Stimulated activated CD8-positive, alpha-beta memory T cell treated with anti-CD3 and anti-CD28 coated beads, Interleukin-7, amount 100 ng/mL, for 1 hour (primary cell): ENCODE measurements at places on chromosomes 12 and 14.

DNA sequence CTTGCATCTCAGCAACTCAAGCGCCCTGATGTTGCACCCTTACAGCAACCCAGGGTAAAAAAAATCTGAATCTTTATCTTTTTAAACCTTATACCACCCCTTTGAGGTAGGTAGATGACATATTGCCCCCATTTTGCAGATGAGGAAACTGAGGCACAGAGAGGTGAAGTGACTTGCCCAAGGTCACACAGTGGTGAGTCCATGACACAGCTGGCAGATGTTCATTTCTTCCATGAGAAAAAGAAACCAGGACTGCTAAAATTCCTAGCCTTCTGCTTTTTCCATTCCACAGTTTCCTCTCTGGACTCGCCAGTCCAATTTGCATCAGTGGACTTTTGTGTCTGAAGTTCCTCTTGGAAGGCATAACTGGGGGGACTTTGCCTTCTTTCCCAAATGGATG, 79.3 kb downstream of the IGF1 start:
- DNase-seq = no peak

GRCh38 chr12:68378872-68379606, 46.9 kb upstream of the MDM1 start:
- DNase-seq = no peak

- DNase-seq = no peak
These were observed 9.1 kb downstream of the CEP170B start for GRCh38 chr14:104874110-104874531.

DNA sequence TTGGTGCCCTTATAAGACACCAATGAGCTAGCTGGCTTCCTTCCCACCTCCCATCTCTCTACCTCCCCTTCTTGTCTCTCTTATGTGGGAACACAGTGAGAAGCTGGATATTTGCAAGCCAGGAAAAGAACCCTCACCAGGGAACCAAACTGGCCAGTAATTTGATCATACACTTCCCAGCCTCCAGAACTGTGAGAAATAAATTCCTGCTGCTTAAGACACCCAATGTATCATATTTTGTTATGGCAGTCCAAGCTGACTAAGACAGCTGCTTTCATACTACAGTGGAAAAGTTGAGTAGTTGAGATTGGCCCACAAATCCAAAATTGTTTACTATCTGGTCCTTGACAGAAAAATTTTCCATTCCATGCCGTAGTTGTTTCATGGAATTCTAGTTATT, 269.0 kb downstream of the KCNH5 start:
- DNase-seq = no peak

DNA sequence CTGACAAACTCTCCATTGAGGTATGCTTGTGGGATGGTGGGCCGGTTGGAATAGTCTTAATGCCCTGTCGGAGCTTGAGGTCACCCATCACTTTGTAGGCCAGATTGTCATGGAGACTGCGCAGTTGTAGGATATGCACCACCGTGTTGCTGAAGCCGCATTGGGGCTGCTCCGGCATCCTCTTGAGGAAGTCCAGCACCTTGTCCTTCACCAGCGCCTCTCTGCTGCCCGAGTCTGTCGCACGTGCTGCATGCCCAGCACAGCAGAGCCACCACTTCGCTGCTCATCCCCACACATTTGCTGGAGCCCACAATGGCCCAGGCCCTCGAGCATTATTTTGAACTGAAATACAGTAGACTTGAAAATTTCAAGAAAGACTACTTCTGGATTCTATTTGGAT, 61.8 kb downstream of the FBXO33 start:
- DNase-seq = no peak

DNA sequence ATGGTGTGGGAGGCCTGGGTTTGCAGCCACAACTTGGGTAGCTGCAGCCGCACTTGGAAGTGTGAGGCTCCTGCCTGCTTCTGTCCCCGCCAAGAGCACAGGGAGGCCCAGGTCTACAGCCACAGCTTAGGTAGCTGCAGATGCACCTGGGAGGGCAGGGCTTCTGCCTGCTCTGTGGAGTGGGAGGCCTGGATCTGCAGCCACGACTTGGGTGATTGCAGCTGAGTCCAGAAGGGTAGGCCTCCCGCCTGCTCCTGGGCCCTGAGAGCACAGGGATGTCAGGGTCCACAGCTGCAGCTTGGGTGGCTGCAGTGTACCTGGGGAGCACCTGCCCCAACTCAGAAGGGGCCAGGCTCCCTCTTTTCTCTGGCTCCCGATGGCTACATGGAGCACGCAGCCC, 287.3 kb downstream of the AEBP2 start:
- no peak for DNase-seq

- DNase-seq = no peak
These were observed 11.3 kb upstream of the FOXG1 start for GRCh38 chr14:28755198-28755815.

DNA sequence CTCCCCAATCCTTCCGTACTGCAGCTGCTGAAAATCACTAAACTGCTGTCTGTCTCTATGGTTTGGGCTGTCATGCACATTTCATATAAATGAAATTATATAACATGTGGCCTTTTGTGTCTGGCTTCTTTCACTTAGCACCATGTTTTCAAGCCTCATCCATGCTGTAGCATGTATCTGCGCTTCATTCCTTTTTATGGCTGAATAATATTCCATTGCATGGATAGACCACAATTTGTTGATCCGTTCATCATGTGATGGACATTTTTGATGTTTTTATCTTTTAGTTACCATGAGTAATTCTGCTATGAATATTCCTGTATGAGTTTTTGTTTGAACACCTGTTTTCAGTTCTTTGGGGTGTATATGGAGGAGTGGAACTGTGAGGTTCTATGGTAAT, 32.6 kb upstream of the MED13L start:
- no peak for DNase-seq

DNA sequence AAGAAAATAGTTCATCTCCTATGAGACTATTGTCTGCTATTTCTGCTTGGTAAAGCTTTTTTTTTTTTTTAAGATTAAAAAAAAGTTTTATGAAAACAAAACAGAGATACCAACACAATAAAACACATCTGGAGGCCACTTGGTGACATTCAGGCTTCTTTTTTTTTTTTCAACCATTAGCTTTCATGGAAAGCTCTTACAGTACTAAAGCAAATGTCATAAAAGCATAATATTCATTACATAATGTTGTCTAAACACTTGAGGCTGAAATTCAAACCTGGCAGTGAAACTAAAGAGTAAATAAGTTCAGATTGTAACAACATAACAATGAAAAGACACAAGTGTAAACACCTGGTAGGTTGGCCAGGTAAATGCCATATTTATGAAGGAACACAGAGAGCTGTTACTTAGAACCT, 14.7 kb downstream of the PRICKLE1 start:
- DNase-seq = no peak

GRCh38 chr12:66247741-66248140, 54.6 kb upstream of the HELB start:
- DNase-seq = no peak

DNA sequence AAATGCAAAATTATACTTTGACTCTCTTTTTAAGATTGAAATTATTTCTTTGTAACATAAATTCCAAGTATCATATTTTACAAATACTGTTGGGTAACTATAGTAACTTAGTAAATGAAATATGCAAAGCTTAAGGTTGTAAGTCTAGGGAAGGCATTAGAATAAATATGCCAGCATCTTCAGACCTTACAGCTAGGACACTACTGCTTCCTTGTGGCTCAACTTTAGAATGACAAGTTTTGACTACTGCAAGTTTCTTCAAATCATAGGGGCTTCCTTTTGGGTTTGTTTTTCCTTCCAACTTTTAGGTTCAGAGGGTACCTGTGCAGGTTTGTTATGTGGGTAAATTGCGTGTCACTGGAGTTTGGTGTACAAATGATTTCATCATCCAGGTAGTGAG, 17.7 kb upstream of the ANP32D start:
- DNase-seq = no peak

DNA sequence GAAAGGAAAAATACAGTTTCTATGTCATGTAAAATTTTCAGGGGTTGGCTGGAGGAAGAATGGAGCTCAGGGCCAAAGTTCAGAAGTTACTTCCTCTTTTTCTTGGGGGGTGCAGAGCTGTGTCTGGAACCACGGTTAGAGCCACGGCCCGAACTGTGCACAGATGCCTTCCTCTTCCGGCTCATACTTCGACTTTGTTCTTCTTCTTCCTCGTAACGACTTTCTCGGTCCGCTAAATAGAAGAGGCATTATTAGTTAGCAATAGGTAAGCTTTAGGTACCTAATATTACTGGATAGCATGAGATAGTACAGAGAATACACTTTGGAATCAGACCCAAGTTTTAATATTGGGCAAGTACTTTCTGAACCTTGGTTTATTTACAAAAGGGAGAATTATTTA, 31.2 kb downstream of the SUPT16H start:
- DNase-seq = no peak

DNA sequence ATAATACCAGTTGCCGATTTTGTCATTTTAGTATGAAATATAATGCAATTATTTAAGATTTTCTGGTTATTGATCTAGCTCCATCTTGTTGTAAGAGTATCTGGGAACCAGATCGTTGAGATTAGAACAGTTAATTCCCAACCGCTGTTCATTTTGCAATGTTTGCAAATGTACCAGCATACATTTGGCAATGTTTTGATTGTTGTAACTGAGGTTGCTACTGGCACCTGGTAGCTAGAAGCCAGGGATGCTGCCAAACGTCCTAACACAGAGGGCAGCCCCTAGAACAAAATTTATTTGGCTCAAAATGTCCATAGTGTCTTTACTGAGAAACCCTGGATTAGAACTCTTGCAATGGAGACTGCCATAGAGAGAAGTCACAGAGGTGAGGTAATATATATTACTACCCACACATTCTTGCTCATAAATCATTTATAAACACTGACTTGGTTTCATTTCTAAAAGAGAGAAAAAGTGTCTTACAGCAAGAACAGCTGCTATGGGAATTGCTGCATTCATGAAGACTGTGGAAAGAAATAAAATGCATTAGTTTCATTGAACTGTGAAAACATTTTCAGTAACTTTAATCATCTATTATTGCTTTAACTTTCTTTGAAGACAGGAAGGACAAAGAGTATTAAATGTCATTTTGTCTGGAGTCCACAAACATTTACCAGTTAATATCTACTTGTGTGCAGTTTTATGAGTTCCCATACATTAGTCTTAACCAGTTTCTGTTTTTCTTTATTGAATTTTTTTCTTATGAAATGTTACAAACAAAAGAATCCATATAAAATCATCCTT, 46.2 kb downstream of the ABCC9 start:
- DNase-seq = no peak

GRCh38 chr14:102799684-102800562, 22.7 kb downstream of the TRAF3 start:
- DNase-seq = no peak

DNA sequence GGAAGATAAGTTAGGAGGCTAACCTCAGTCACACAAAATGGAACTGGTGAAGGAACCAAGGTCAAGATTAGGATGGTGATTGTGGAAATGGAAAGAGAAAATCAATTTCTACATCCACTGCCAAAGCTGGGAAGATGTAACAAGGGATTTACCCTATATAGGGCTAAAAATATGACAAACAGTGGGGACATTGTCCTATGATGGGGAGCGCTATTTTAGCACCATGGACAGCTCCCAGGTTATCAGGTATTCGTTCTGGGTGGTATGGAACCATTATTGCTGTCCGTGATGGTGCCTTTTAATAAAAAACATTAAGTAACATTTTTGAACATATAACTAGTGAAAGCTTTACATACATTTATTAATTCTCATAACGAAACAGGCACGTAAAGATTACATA, 124.0 kb downstream of the NDUFA12 start:
- no peak for DNase-seq

DNA sequence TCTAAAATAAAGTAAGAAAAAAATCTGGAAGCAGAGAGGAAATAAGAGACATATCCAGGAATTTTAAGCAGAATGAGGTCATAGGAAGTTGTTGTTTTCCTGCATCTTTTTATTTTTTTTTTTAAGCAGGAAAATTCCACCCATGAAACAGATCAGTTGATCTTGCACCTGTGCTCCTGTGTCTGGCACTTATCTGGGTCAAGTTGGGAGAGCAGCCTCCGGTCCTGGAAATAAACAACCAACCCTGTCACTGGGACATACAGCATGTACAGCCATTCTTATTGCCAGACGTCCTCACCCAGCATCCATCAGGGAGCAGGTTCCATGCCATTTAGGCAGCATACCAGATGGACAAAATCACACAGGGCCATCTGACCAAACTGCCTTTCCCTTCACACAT, 266.0 kb upstream of the BTG1 start:
- DNase-seq = no peak

- DNase-seq = no peak
These were observed 8.1 kb upstream of the NIN start for GRCh38 chr14:50839048-50839447.

DNA sequence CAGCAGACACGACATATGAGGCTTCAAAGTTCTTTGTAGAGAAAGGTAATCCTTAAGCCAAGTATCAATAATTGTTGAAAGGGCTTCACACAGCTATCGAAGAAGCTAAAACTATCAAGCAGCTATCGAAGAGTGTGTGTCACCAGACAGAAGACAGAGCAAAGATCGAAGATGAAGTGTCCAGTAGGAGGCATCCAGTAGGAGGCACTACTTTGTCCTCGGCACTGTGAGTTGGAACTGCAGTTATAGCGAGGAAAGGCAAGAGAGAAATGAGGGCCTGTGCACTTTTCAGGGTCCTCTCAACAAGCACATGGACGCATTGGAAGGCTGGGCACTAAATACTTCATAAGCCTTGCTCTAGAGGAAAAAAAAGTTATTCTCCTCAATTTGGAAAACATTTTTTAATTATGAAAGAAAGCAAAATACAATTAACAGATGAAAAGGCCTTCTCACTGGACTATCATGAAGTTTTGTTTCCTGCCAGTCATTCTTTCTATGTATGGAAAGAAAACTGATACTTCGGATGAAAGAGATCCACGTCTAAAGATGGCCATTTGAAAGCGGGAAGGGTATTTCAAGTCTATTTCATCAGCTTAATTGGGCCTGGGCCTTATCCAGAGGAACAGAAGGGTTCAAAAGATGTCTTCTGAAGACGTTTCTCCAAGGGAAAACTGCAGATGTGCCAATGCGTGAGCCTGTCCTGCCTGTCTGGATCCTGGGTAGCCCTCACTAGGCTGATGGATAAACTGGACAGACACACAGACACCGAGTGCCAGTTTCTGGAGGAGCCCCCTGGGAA, 174.5 kb downstream of the CALM1 start:
- no peak for DNase-seq

DNA sequence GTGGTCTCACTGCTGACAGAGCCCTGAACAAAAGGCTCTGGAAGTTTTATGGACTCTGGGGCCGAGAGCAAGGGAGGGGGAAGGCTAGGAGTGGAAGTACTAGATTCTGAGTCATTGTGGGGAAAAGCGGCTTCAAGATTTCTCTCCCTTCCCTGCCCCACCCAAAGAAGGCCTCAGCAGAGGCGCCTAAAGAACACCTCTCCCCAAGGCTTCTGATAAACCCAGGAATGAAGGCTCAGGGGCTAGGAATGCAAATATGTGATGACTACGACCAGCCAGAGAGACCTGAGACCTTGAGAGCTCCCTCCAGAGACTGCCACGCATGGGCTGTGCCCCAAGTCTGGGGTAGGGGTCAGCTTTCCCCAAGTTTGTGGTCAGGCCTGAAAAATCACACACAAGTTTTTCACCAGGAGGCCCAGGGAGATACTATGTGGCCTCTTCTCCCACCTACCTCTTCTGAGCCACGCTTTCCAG, 130.7 kb upstream of the HIF1A start:
- DNase-seq = no peak
